ENCODE measurements at places on chromosomes 2 and 18. TPM values are rescaled to one million over a fixed set of nuclear protein-coding genes. Genes with fewer than 3 reads are reported as not detected.

Gene LBX2
- 0.24 TPM for total RNA-seq

Gene NOL4
- total RNA-seq = 4.4 TPM

Gene SIX3
- total RNA-seq = not detected

Gene GAD1
- 0.47 TPM for total RNA-seq

Gene PLA2R1
- total RNA-seq = 0.78 TPM

Gene PELI1
- 61.8 TPM for total RNA-seq

Gene CYP1B1
- 6.2 TPM for total RNA-seq

Measured in GM23338 (cell line).